ENCODE measurements at places on chromosomes 5 and 9.

DNA sequence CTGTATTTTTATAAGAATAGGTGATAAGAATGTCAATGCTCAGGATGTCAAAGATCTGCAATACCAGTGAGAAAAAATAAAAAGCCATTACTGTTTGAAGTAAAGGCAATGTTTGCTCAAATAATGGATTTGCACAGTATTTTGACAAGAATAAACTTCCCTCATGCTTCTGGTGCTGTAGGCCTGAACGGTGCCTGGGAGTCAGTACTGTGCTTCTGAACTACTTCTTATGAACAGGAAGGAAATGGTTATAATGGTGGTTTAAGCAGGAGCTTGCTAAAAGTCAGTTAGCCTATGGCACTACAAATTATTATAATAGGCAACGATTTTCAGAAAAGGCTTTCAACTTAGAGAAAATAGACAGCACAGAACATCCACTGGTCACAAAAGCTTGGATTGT lies 548.3 kb upstream of the CDH18 start:
- DNase-seq: no peak
- no peaks in the 10 kb centered on the region for H3K36me3 ChIP-seq
- H3K27me3 ChIP-seq: no peaks in the 10 kb centered on the region
- H3K4me1 ChIP-seq: no peaks in the 10 kb centered on the region
- no peak overlapping the region for H3K27ac ChIP-seq

- H3K27ac ChIP-seq: peak overlapping the region; percentile 83
- H3K36me3 ChIP-seq: no peaks in the 10 kb centered on the region
- H3K27me3 ChIP-seq: no peaks in the 10 kb centered on the region
- H3K4me3 ChIP-seq: no peak overlapping the region
Measured at GRCh38 chr9:113454914-113455761, 8.4 kb upstream of the RGS3 start.

DNA sequence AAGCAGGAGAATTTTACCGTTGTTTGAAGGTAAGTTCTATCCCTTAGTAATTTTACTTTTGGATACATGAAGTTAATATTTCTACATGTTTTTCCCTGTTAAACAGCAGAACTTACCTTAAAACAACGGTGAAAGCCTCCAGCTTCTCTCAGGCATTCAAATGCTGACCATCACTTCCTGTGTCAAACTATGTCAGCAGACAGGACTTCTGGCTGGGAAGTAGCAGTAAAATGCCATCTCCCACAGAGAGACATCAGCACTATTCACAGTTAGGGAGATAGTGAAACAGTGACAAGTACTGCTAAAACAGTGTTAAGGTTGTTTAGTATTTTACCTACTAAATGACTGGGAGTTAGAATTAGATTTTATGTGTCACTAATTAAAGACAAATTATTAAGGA lies 34.2 kb upstream of the GOLGA1 start:
- peaks cover 23% of the 10 kb centered on the region for H3K36me3 ChIP-seq
- DNase-seq: no peak
- H3K27me3 ChIP-seq: no peaks in the 10 kb centered on the region
- no peak overlapping the region for H3K4me3 ChIP-seq
- no peaks in the 10 kb centered on the region for H3K4me1 ChIP-seq

DNA sequence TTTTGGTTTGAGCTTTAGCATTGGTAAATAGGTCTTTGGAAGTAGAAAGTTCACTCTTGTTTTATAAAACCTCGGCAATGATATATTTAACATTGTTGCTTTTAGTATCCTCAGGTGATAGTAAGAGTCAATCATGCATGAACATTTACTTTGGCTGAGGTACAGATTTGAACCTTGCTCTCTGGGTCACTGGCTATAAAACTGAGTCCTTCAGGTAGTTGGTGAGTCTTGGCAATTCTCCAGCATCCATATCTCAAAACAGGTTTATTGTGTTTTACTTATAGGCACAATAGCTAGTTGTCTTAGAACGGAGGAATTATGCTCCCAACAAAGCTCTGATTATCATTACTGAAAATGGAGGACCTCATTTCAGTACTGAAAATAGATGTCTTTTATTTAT lies 75.1 kb downstream of the MAT2B start:
- DNase-seq: no peak
- H3K27me3 ChIP-seq: peaks cover 21% of the 10 kb centered on the region
- no peaks in the 10 kb centered on the region for H3K4me1 ChIP-seq
- no peak overlapping the region for H3K4me3 ChIP-seq

DNA sequence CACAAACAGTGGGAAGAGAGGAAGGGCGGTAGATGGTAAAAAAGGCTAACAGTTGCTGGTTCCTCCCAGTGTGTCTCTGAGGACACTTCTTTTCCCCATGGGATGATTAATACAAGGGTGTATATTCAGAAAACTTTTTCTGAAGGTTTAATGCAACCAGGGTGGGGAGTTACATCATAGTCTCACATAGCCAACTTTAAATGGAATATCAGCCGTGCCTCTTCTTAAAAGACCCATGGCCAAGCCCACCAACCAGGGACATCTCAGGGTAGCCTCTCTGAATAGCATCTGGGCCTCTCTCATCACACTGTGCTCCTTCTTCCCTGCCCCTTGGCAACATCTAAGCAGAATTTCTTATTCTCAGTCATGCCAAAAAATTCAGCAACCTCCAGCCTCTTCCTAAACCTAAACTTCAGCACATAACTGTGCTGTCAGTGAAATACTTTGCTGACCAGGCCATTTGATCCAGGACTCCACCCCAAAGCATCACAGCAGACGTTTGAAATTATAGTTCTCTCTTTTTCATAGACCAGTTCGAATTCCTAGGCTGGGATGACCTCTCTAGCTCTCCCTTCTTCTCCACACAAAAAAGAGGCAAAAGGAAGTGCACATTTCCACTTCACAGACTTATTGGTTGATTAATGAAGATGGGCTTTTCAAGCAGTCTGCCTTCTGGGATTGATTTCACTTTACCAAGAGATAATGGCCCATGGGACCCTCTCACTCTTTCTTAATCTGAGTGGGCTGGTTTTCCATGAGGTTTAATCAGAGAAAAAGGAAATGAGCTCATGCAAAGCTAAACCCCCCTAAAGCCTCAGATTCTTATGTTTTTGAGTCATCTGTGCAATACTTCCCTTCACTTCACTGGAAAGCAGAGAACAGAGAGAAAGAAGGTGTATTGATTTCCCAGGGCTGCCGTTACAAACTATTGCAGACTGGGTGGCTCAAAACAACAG lies 85.1 kb upstream of the RAI14 start:
- H3K27me3 ChIP-seq: peaks cover 40% of the 10 kb centered on the region
- no peaks in the 10 kb centered on the region for H3K4me1 ChIP-seq
- no peaks in the 10 kb centered on the region for H3K36me3 ChIP-seq
- no peak for DNase-seq
- no peak overlapping the region for H3K27ac ChIP-seq
- H3K4me3 ChIP-seq: no peak overlapping the region

DNA sequence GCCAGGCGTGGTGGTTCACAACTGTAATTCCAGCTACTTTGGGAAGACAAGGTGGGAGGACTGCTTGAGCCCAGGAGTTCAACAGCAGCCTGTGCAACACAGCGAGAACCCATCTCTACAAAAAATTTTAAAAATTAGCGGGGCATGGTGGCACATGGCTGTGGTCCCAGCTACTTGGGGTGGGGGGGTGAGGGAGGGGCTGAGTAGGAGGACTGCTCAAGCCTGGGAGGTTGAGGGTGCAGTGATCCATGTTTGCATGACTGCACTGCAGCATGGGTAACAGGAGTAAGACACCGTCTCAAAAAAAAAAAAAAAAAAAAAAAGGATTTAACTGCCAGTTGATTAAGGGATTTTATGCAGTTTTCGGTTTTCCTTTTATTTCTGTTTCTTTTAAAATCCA lies 65.0 kb downstream of the PTBP3 start:
- H3K4me3 ChIP-seq: no peak overlapping the region
- H3K27me3 ChIP-seq: no peaks in the 10 kb centered on the region
- H3K27ac ChIP-seq: no peak overlapping the region
- H3K36me3 ChIP-seq: peaks cover 39% of the 10 kb centered on the region
- H3K4me1 ChIP-seq: peaks cover 44% of the 10 kb centered on the region

GRCh38 chr5:113163328-113163727 lies 186.7 kb downstream of the DCP2 start:
- H3K27ac ChIP-seq: no peak overlapping the region
- no peaks in the 10 kb centered on the region for H3K36me3 ChIP-seq
- no peak for DNase-seq
- H3K4me3 ChIP-seq: no peak overlapping the region

GRCh38 chr5:10264604-10265003 lies 14.5 kb downstream of the CCT5 start:
- DNase-seq: no peak
- no peak overlapping the region for H3K27ac ChIP-seq
- H3K4me3 ChIP-seq: no peak overlapping the region
- peaks cover 55% of the 10 kb centered on the region for H3K36me3 ChIP-seq

GRCh38 chr9:24333629-24334028 lies 212.1 kb downstream of the IZUMO3 start:
- H3K27ac ChIP-seq: no peak overlapping the region
- no peaks in the 10 kb centered on the region for H3K4me1 ChIP-seq
- no peaks in the 10 kb centered on the region for H3K36me3 ChIP-seq
- no peak for DNase-seq

DNA sequence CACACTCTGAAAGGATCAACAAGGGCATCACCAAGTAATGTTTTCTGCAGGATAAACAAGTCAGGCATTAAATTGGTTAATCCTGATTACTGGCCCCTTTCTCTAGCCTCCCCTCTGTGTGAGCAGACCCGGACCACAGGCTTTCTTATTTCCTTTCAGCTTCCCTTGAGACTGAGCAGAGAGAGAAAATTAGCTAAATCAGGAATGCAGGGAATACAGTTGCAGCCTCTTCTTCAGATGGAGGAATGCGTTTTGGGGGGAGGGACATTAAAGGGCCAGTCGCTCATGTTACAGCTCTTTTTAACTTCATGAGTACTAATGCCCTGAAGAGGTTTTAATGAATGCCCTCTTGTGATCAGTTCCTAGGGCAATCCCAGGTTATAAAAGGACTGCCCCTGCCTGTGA lies 19.8 kb downstream of the PCDHAC2 start:
- no peak for DNase-seq
- no peak overlapping the region for H3K4me3 ChIP-seq
- H3K36me3 ChIP-seq: no peaks in the 10 kb centered on the region
- H3K27ac ChIP-seq: no peak overlapping the region
- peaks cover 9% of the 10 kb centered on the region for H3K27me3 ChIP-seq

- no peak for DNase-seq
- H3K4me3 ChIP-seq: no peak overlapping the region
- H3K27me3 ChIP-seq: peaks cover 18% of the 10 kb centered on the region
- no peak overlapping the region for H3K27ac ChIP-seq
- H3K36me3 ChIP-seq: no peaks in the 10 kb centered on the region
- H3K4me1 ChIP-seq: no peaks in the 10 kb centered on the region
Measured at GRCh38 chr5:39578887-39579497, 154.2 kb upstream of the DAB2 start.

DNA sequence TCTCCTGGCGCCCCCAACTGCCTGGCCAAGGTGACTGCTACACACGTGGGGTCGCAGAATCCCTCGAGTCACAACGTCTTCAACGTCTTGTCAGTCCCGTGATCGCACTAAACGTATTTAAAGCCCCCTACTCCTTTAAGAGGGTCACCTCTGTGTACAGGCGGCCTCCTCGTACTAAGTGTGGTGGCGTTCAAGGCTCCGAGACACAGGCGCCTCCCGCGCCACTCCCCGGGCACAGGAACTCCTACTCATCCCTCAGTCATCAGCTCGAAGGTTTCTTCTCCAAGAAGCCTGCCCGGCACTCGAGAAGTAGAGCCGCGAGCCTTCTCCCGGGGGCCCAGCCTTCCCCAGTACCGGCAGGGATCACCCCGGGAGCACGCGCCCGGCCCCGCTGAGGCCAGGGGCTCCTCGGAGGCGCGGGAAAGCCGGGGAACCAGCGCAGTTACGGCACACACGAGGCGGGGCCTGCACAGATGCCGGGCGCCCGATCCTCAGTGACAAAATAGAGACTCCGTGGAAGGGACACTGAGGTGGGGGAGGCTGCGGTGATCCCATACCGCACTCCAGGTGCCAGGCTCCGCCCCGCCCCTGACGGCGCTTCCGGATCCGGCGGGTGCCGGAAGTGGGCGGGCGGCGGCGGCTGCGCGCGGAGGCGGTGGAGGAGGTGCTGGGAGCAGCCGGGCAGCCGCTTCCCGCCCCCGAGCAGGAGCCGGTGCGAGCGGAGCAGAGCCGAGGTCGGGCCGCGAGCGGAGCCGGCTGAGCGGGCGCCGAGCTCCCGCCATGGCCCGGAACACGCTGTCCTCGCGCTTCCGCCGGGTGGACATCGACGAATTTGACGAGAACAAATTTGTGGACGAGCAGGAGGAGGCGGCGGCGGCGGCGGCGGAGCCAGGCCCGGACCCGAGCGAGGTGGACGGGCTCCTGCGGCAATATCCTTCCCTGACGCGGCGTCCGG lies 6.9 kb downstream of the ARPC5L start:
- DNase-seq: peak; percentile 92
- H3K27me3 ChIP-seq: no peaks in the 10 kb centered on the region
- H3K4me1 ChIP-seq: peaks cover 42% of the 10 kb centered on the region
- H3K36me3 ChIP-seq: peaks cover 54% of the 10 kb centered on the region
- peak overlapping the region; percentile 97 for H3K27ac ChIP-seq
- H3K4me3 ChIP-seq: peak overlapping the region; percentile 93

DNA sequence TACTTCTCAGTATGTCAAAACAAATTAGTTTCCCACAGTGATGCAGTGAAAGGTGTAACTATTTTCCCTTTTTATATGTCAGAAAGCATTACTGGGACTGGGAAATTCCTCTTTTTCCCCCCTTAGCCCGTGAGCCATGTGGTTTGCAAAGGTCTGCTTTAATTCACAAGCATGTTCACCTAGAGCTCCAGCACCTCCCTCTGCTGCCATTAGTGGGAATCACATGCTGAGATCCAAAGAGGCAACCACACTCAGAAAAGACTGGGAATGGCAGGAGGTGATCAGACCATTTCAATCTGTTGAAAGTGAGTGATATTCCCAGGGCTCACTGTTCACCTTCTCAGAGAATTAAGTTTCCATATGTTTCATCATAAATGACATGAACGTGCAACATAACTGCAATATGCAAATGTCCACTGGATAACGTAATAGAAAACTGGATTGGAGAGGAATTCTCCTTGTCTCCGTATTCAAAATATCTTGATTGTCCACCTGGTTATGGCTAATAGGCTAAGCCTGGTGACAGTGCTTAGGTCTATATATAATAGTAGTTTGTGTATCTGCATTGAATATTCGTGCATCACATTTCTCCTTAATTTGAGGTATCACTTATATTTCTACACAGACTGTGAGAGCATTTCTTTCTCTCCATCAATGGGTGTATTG lies 703.5 kb upstream of the WWC1 start:
- H3K4me1 ChIP-seq: no peaks in the 10 kb centered on the region
- no peaks in the 10 kb centered on the region for H3K27me3 ChIP-seq
- no peaks in the 10 kb centered on the region for H3K36me3 ChIP-seq
- no peak for DNase-seq

- no peaks in the 10 kb centered on the region for H3K4me1 ChIP-seq
- H3K36me3 ChIP-seq: no peaks in the 10 kb centered on the region
- H3K27ac ChIP-seq: no peak overlapping the region
- DNase-seq: no peak
Measured at GRCh38 chr5:33808699-33809098, 83.1 kb downstream of the ADAMTS12 start.

GRCh38 chr5:108862211-108862610 lies 114.5 kb downstream of the FER start:
- H3K36me3 ChIP-seq: no peaks in the 10 kb centered on the region
- H3K4me3 ChIP-seq: no peak overlapping the region
- peaks cover 13% of the 10 kb centered on the region for H3K4me1 ChIP-seq
- no peak for DNase-seq
- H3K27ac ChIP-seq: no peak overlapping the region
- no peaks in the 10 kb centered on the region for H3K27me3 ChIP-seq

GRCh38 chr9:87336914-87337333 lies 160.7 kb upstream of the DAPK1 start:
- H3K4me3 ChIP-seq: peak overlapping the region; percentile 68
- H3K27ac ChIP-seq: peak overlapping the region; percentile 82
- peaks cover 6% of the 10 kb centered on the region for H3K4me1 ChIP-seq
- H3K36me3 ChIP-seq: peaks cover 3% of the 10 kb centered on the region

Measured in effector memory CD8-positive, alpha-beta T cell (primary cell).